ENCODE measurements at places on chromosomes 12 and 14. TPM values are rescaled to one million over a fixed set of nuclear protein-coding genes. Genes with fewer than 3 reads are reported as not detected.

Gene AJUBA
- 18.0 TPM for total RNA-seq

Gene PPP4R4
- 0.34 TPM for total RNA-seq

Gene GALNT9
- total RNA-seq = 0.95 TPM

Gene NTF3
- total RNA-seq = not detected

Gene RAD52
- total RNA-seq = 14.0 TPM

Gene SLC6A15
- total RNA-seq = 53.1 TPM

Gene DCAF4
- 9.6 TPM for total RNA-seq

Data from bronchial smooth muscle cell (primary cell).